DND-41 (cell line): ENCODE measurements at places on chromosomes 3 and 15.

DNA sequence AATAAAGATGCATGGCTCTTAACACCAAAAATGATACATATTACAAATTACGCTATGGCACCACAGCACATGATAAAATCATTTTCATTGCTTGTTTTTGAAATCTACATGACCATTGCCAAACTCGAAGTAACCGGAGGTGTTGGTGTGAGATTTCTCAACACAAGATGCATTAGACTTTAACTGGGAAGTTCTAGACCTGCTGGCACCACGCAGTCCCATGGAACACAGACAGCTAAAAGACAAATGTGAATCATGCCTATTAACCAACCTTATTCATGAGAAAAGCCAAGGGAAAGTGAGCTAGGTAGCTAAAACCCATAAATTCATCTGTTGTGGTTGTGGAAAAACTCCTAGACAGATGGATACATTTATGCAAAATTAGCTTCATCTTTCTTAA lies 595.4 kb downstream of the FOXP1 start:
- no peak for DNase-seq

GRCh38 chr3:12336099-12336498 lies 47.2 kb downstream of the PPARG start:
- peak; percentile 70 for DNase-seq

DNA sequence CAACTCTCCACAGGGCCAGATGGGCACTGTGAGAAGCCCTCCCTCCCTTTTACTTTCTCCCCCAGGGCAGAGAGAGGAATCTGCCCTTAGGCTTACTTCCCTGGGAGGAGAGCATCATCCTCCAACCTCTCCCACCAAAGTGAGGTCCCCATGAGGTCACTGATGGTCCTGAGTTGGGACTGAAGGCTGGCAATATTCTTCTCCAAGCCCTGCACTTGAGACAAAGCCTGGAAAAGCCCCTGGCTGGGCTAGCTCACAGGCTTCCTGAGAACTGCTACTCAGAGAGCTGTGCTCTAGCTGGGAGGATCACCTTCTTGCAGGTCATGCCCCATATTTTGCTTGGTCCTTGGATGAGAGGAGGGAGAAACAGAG lies 110.0 kb upstream of the MEF2A start:
- DNase-seq, result no peak

DNA sequence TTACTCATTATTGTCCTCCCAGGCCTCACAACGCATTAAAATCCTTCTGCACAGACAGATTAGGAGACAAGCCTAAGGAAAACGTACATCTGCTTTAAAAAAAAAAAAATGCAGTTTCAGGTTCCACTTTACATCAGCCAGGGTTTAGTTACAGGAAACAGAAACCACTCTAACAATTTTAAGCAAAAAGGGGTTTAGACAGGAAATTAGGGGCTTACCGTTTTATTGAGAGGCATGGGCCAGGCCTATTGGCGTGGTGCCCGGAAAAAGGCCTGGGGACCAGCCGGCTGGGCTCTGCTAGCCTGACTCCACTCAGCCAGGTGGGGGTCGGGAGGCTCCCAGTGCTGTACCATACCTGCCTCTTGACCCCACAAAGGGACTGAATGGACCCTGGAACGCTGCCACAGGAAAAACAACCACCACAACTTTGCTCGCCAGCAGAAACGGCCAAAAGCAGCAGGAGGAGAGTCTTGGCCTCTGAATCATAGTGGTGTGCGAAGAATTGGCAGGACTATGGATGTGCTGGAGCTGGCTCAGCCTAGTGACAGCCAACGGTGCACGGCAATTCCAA lies 124.3 kb downstream of the CHSY1 start:
- DNase-seq, result peak; percentile 70

- DNase-seq, result no peak
Observed at GRCh38 chr3:24119321-24119751, 174.2 kb downstream of the NR1D2 start.

DNA sequence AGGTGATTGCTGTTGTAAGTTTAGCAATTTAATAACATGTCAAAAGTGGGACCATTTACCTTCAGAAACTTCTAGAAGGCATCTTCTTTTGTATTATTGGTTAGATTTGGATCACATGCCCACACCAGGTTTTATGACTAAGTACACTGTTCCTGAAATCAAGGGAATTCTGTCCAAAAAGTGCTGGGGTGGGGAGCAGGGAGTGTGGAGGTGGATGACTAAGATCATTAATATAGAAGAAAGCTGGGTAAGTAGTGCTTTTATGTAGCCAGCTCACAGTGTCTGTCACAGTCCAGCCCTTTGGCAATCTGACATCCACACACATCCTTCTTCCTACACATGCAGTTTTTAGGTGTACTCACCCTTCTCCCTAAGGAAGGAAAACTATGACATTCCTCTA lies 120.0 kb downstream of the TMCO5A start:
- DNase-seq, result no peak

DNA sequence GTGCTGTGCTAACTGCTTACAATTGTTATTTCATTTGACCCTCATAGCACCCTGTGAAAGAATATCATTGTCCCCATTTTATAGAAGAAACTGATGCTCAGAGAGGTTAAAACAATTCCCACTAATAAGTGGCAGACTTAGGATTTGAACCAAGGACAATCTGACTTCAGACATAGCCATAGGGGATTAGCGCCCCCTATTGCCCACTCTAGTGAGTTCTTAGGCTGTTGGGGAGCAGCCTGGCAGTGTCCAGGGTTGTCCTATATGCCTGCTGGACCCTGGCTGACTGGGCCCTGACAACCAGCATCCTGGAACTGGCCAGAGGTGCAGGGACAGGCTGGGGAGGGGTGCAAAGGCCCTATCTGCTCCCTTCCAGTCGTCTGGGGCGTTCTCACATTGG lies 15.4 kb downstream of the DPH3 start:
- peak; percentile 32 for DNase-seq

GRCh38 chr15:74022706-74023470 lies 28.4 kb downstream of the PML start:
- DNase-seq, result no peak

GRCh38 chr3:86793786-86794185 lies 197.2 kb downstream of the VGLL3 start:
- no peak for DNase-seq

DNA sequence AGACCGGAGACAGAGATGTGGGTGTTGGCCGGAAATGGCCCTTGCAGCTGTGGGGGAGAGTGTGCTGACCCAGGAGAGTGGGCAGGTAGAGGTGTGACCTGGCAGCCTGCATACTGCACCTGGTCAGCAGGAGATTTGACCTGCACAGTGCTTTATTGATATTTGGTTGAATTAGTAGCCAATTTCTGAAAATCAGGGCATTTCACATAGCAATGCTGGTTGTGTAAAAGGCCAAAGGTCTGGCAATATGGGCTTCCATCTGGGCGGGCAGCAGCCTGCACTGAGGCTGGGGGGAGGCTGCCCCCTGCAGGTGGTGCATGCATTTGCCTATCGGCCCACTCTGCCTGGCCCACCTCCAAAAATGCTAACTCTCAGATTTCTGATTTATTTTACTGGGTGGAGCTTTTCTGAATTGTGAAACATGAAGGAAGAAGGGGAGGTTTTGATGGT lies 9.4 kb upstream of the MGLL start:
- peak; percentile 11 for DNase-seq

DNA sequence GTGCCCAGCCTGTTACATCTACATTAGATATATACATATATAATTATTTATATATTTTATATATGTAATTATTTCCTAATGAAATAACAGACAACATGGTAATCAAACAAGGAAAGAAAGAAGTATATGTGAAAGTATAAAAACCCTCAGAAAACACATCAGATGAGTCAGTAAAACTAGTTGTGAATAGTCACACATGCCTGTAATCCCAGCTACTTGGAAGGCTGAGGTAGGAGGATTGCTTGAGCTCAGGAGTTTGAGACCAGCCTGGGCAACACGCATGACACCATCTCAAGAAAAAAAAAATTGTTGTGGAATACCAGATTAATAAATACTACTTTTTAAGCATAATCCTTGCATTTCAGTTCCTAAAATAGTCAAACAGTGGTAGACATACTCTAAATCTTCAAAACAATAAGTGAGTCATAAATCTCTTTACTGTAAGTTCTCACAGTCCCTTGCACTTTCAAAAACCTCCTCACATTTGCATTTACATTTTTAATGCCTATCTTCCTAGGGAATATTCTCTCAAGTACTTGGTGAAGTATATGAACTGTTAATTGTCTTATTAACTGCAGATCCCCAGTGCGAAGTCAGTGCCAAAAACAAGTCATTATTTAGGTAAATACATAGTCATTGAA lies 106.5 kb downstream of the MYO9A start:
- no peak for DNase-seq

DNA sequence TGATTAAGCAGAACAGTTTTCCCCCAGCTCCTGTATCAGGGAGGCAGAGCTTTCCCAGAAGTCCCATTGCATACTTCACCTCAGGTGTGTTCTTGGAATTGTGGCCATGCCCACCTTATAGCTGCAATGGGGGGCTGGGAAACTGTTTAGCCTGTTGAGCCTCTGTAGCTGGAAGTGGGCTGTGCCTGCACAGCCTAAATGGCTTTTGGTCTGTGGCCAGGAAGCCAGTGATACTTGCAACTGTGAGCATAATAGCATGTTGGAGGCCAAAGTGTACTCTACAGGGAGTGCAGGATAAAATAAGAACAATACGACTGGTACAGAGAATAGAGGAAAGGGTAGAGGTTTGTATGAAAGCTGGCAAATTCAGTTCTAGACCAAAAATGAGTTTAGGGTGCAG lies 248.5 kb downstream of the PTPRG start:
- DNase-seq, result no peak

DNA sequence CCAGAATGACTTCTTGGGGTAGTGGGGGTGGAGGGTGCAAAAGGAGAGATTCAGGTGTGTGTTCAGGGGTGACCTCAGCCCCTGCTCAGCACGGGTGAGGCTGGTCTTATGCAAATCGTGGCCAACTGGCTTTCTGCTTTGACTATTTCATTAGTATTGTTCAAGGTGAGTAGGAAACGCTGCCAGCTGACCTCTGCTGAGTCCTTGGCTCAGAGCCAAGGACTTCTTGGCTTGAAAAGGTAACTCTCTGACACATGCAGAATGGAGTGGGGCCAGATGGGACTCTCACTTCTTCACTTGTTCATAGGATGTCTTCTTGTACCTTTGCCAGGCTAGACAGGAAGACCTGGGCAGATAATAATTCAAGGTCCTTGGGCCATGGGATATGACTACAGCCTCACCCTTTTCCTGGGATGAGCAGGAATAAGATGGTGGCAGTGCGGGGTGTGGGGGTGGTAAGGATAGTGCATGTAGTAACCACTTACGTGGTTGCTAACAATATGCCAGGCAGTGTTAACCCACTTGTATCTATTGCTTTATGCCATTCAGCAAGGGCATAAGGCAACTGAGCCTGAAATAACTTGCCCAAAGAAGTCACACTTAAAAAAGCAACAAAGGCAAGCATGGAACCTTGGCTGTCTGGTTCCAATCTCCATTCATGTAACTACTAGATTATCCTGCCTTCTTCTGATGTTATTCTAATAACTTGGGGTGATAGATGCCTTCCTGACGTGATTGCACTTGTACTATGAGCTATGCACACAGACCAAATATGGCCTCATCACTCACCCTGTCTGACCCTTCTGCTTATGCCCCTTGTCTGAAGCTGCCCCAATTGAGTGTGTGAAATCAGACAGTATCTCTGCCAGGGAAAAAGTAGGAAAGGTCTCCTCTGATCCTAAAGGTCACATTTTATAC lies 193.1 kb downstream of the NR1D2 start:
- no peak for DNase-seq

DNA sequence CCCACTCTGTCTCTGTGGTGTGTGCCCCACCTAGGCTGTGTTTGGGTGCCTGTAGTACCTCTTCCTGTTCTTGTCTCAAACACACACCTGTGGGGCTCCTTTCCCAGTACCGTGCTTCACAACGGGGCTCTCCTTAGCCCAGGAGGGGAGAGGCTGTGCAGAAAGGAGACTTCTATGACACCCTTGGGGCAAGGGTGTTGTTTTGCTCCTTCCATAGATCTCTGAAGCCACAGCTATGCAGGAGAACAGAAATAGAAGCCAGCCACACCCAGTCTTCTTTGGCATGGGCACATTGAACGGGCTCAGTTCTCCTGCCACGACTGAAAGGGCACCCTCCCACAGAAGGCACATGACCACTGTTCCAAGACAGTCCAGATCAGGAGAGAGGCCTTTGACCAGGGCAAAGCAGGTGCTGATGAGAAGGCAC lies 74.3 kb downstream of the LIPC start:
- no peak for DNase-seq

DNA sequence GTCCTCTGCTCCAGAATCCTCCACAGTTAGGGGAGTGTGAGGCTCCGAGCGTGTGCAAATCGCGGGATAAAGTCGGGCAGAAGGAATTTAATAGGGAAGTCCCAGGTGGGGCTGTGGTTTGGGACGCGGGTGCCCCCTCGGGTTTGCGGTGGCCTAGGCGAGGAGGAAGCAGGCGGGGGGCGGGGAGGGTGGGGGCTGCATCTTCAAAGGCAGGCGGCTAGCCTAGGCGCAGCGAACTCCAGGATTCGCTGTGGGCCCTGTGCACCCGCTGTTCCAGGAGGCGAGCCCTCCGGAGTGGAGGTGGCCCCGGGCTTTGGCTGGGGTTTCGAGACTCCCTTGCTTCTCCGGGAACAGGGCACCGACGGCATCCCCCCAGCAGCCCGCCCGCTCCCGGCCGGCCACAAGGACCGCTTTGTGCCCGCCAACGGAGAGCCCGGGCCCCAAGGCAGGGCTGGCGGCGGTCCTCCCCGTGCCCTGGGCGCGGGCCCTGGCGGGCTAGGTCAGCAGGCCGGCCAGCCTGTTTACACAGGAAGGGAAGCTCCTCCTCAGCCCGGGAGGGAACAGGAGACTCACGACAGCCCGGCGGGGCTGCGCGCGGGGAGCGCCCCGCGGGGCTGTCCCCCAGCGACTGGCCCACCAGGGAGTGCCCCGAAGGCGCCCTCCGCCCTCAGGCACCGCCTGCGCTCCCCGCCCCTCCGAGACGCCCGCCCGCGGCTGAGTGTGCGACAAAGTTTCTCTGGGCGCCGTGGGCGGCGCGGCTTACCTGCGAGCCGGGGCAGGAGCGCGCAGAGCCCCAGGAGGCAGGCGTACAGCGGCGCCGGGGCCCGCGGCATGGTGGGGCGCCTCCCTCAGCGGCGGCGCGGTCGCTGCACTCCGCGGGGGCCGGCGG lies 753 bp downstream of the ITGB5 start:
- no peak for DNase-seq

- DNase-seq, result no peak
Observed at GRCh38 chr15:85527895-85528294, 147.5 kb downstream of the AKAP13 start.
